ENCODE measurements at places on chromosomes 3 and 15.

DNA sequence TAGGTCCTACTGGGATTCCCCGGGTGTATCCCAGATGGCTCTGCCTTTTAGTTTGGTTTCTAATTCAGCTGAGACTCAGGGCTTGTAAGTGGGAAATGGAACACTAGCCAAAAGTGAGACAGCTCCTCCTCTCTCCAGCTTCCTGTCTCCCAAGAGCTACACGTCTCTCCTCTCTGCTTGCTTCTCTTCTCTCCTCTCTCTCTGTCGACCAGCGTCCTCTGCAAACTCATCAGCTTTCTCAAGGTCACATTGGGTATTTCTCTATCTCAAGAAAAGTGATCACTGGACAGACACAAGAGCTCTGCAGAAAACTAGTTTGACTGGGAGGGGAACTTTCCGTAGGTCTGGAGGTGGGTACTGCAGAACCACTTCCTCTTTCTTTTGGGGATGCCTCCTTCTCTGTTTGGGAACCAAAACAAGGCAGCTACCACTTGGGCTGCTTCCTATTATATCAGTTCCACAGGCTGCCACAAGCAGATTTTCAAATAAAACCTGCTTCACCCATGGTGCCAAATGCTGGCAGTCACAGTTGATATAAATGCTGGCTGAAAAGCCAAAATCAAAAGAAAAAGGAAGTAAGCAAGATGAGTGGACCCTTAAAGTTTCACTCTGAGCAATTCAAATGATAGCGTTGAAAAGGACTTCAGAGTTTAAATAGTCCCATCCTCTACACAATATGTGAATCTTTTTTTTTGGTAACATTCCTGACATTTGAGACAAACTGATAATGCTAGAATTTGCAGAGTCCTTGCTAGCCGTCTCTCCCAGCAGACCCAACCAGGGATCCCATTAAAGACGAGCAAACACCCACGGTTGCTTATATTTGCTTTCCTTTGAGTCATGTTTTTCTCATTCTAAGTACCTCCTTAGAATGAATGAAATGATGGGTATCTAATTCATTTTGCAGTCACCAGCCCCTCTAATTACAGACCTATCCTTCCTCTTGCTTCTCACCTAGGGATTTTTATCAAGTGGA, 7.2 kb upstream of the DYNC1LI1 start:
- DNase-seq: peak; percentile 57

DNA sequence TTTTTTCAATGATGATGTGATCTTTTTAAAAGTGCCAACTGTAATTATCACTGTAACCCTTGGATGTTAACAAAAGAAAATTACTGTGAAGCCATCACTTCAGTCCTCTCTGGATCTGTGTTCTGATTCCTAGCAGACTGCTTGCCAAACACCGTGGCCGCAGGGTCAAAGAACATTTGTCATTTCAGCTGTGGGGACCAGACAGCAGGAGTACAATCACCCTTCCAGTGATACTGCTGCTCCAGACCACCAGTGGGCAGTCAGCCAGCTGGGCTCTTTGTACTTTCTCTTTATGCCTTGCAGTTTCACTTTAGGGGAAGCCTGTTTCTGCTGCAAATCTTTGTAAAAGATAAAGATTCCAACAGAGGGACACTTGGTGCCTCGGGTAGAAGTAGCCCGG, 770.0 kb downstream of the GRM7 start:
- peak; percentile 55 for DNase-seq

- DNase-seq: peak; percentile 63
Observed at GRCh38 chr15:90465930-90466567, 63.7 kb upstream of the CRTC3 start.

- DNase-seq: peak; percentile 54
Observed at GRCh38 chr3:16866571-16866970, 18.2 kb upstream of the PLCL2 start.

DNA sequence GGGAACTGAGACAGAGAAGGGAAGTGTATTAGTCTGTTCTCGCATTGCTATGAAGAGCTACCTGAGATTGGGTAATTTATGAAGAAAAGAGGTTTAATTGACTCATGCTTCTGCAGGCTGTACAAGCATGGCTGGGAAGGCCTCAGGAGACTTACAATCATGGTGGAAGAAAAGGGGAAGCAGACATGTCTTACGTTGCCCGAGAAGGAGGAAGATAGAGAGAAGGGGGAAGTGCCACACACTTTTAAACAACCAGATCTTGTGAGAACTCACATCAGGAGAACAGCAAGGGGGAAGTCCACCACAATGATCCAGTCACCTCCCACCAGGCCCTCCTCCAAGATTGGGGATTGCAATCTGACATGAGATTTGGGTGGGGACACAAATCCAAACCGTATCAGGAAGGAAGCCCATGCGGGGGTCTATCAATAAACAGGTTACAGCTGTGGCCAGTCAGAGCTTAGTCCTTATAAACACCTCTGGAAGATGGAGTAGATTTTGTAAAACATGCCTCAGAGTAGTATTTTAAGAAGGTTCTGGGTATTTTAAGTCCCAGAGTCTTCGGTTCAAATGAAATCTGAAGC, 153.9 kb downstream of the GHSR start:
- no peak for DNase-seq

DNA sequence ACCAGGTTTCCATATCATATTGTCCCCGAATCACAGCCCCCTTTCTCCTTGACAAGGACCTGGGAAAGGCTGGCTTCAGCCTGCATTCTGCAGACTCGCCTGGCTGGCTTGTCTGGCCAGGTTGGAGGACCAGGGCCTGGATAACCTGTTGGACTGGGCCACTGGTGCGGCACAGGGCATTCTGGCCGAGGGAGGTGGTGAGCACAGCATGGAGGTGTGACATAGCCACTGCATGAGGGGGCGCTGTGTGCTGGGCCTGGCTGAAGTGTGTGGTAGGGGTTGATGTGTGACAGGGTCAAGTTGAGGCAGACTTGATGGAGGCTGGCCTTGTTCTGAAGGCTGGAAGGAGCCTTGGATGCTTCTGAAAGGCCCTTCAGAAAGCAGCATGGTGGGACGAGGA, 2.9 kb downstream of the ESYT3 start:
- no peak for DNase-seq

GRCh38 chr15:58212909-58213526, 74.8 kb downstream of the AQP9 start:
- peak; percentile 76 for DNase-seq

DNA sequence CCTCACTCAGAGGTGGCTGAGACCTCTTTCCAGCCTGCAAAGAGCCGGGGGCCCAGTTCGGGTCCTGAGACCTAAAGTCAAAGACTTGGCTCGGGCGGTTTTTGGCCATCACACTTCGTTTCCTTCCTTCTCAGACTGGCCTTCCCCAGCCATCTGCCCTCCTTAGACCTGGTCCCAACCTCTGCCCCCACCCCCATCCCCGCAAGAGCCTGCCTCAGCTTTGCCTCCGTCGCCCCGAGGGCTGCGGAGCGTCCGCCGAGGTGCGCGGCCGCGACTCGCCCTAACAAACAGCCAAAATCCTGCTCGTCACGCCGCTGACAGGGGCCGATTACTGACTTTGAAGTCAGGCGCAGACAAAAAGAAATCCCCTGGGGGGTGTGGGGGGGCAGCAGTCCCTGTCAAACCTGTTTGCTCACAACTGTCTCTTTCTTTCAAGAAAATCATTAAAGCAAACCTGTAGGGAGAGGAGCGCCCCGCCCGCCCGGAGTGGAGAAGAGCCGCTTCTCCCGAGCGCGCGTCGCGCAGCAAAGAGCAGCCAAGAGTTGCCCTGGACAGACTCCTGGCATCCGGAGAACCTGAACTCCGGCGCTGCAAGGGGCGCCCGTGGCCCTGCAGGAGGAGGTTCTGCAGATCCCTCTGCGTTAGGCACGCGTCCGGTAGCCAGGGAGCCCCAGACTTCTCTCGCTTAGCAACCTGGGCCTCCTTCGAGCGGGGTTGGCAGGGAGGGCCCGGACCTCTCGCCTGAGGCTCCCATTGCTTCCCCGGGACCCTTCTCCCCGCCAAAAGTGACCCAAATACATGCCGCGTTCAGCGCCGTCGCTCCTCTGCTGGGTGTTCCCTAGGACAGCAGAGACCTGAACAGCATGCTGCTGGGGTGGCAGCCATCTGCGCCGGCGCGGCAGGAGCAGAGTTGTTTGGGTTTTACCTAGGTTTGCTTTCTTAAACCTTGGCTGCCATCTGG, 4.5 kb downstream of the SOX14 start:
- no peak for DNase-seq

DNA sequence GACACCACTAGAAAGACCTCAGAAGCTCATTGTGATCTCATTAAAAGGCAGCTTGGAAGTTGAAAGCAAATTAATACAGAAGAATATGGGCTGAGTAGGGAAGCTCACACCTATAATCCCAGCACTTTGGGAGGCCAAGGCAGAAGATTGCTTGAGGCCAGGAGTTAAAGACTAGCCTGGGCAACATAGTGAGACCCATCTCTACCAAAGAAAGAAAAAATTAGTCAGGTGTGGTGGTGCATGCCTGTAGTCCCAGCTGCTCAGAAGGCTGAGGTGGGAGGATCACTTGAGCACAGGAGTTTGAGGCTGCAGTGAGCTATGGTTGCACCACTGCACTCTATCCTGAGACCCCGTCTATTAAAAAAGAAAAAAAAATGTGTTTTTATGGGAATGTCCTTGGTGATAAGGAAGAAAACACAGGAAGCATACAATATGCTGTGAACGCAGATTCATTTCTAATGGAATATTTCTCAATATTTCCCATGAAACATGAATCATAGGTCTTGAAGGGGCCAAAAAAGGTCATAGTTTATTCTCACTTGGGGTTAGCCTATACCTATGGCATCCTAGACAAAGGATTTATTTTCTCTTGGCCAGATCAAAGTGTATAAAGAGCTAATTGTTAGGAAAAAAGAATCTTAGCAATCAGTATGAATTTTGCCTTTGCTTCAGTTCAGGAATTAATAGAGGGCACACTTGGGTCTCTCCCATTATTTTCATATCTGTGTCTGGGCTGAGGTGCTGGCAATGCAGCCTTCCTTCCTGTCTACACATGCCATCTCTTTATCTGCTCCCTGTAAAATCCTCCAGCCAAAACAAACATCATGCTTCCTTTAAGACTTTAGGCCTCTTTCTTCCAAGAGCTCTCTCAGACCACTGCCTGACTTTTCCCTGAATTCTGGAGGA, 98.2 kb downstream of the FNDC3B start:
- DNase-seq: no peak

DNA sequence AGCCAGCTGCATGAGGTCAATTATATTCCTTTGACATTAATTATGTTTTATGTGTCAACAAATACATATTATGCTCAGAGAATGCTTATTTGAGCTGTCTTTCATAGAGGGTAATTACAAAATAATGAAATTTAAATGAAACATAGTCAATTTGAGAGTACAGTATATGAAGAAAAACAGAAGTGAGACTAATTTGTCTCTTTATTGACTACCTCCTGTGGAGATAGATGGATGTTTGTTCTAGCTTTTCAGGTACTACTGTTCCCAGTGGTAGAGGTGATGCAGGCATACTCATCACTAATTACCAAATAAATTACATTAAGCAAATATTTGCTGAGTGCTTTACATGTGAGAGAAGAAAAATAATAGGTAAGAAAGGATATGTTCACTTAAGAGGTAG, 1129.6 kb downstream of the OTOL1 start:
- no peak for DNase-seq

- no peak for DNase-seq
Observed at GRCh38 chr3:60809857-60810610, 441.2 kb downstream of the FHIT start.

DNA sequence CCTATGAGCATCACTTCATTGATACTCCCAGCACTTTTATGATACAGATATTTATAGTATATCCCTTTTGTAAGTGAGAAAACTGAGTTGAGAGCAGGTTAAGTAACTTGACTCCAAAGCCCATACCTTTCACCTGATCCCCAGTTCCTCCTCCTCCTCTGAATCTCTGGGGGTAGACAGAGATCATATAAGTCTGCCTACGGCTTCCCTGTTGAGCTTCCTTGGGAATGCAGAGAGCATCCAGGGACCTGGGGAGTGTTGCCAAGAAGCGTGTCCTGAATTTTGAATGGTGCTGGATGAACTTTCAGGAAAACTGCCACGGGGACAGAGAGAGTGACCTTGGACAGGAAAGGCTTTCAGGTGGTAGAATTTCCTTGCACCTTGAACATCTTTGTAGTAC, 268.5 kb downstream of the LRTM1 start:
- DNase-seq: no peak
